Neural crest cell (in vitro differentiated cells): ENCODE measurements at places on chromosomes 2 and 18. TPM values are rescaled to one million over a fixed set of nuclear protein-coding genes. Genes with fewer than 3 reads are reported as not detected.

DNA sequence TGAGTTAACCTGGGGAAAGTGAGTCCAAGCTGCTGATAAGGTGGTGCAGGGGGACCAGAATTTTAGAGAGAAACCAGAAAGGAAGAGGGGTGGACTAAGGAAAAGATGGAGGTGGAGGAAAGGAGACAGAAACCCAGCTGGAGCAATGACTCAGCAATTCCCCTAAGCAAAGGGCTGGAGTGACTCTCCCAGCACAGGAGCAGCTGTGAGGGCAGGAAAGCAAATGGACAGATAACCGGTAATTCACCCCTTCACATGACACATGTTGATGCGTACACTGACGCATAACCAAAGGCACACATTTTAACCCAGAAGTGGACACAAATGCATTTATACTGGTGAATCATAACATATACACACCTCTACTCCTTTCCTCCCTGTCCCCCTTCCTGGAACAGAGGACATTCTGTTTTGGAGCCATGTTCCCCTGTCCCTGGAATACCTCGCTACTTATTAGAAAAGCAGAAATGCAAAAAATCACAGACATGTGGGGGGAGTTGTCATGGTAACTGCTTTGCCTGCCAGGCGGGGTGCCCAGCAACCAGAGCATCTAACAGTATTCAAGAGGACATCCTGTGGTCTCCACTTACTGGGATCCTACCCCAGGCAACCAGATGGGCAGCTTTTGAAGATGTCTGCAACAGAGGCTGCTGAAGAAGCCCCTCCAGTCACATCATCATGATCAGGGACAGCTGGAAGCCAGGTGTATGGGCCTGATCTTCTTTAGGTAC is 4.7 kb downstream of the CDK5R2 start:
- peak overlapping the region; percentile 92 for H3K27ac ChIP-seq
- no peaks in the 10 kb centered on the region for H3K36me3 ChIP-seq
- DNase-seq, result no peak
- peaks cover 30% of the 10 kb centered on the region for H3K4me1 ChIP-seq
- H3K4me3 ChIP-seq, result peak overlapping the region; percentile 95
- peaks cover 83% of the 10 kb centered on the region for H3K27me3 ChIP-seq

DNA sequence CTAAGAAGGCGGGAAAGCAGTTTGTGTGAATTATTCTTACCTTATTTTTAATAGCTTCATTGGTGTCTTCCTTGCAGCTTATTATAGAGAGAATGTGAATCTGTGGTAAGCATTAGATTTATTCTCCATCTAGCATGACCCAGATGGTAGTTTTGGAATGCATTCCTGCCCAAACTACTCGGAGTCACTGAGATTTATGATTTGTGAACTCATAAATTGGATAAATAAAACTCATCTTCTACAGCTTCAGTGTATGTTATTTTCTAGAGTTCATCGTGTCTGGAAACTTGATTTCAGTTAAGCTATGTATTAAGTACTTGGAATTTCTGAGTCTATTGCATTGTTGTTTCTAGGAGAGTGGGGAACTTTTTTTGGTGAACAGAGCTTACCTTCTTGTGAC is 170.5 kb downstream of the FAM210A start:
- no peak for DNase-seq
- H3K27me3 ChIP-seq, result peaks cover 16% of the 10 kb centered on the region
- no peaks in the 10 kb centered on the region for H3K36me3 ChIP-seq
- H3K4me3 ChIP-seq, result no peak overlapping the region
- no peaks in the 10 kb centered on the region for H3K4me1 ChIP-seq

GRCh38 chr2:64679673-64680425 is 26.1 kb upstream of the SERTAD2 start:
- no peak for DNase-seq
- no peak overlapping the region for H3K4me3 ChIP-seq
- H3K27me3 ChIP-seq, result no peaks in the 10 kb centered on the region
- no peaks in the 10 kb centered on the region for H3K36me3 ChIP-seq

Gene SERPINB11
- not detected in 2 replicates for total RNA-seq

Gene HMSD
- total RNA-seq, result 8.5 and 10.0 TPM in 2 replicates

DNA sequence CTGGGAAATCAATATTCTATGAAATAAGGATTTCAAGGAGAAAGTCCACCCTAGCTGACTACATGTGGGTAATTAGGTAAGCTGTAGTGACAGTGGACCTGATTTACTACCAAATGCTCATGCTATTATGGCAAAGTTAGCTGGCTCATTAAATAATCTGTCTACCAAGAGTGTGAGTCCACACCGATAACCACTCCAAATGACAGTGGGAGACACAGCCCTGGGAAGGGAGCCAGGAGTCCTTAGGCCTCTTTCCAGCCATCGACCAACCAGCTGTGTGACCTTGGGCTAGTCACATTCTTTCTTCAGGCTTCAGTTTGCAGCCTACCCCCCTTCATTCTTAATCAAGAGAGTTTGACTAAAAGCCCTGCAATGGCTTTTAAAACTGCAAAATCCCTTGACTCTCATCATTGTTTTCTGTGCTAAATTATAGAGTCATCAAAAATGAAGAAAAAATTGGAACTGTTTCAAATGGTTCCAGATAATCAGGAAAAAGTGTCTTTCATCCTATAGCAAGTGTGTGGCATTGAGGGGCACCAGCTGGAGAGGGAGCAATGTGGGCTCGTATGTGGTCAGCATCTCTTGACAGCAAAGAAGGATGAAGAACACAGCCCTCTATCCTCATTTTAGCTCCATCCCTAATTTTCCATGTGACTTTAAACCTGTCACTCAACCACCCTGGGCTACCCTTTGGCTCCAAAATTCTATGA is 45.6 kb upstream of the SLC14A2 start:
- H3K4me1 ChIP-seq, result peaks cover 11% of the 10 kb centered on the region
- no peaks in the 10 kb centered on the region for H3K36me3 ChIP-seq
- no peak overlapping the region for H3K27ac ChIP-seq
- no peak for DNase-seq
- H3K27me3 ChIP-seq, result no peaks in the 10 kb centered on the region

Gene C2orf78
- not detected in 2 replicates for total RNA-seq

DNA sequence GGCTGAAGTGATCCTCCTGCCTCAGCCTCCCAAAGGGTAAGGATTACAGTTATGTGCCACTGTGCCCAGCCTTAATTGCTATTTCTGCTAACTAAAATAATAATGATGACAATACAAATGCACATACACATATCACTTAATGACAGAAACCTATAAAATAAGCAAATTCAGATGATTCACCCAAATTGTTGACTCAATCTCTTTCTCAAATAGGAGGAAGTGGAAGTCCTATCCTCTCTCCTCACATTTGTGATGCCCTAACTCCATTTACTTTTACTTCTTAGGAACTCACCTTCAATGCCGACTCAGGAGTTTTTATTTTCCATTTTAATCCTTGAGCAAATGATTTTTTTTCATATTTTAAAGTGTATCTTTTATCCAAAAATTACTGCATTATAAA is 24.5 kb upstream of the RAPH1 start:
- H3K27ac ChIP-seq, result no peak overlapping the region
- no peaks in the 10 kb centered on the region for H3K36me3 ChIP-seq
- H3K4me1 ChIP-seq, result no peaks in the 10 kb centered on the region
- H3K27me3 ChIP-seq, result no peaks in the 10 kb centered on the region

DNA sequence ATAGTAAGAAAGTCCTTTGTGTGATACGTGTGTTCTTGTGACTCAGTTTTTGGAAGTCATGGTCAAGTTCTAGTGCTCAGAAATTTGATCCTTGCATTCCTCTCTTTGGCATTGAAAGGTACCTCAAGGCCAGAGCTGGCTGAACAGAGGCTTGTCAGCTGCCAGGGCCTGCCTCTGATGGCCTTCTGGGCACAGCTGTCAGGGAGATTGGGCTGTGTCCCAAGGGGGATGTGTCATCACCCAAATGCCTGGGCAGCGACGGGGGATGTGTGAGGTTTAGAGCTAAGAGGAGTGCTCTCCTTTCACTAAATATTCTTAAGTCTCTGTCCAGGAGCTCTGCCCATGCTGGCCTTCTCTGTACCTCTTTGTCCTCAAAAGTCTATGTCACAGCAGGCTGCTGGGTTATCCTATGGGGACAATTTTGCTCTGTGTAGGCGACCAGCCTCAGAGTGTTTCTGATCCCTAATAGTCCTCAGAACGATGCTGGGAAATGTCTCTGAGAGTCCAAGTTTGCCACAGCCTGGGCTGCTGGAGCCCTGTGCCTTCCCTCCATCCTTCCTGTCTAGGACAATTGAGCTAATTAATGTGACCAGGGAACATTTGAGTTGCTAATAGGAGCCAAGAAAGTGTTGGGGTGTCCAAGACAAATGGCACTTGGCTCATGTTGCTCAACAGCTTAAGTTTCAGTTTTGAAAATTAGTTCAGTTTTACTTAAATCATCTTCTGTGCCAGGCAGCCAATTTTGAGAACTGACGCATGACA is 115.4 kb upstream of the ZNF521 start:
- no peak for DNase-seq
- no peaks in the 10 kb centered on the region for H3K36me3 ChIP-seq
- H3K4me3 ChIP-seq, result no peak overlapping the region
- H3K27me3 ChIP-seq, result no peaks in the 10 kb centered on the region

- H3K4me3 ChIP-seq, result no peak overlapping the region
- H3K27me3 ChIP-seq, result no peaks in the 10 kb centered on the region
- H3K27ac ChIP-seq, result no peak overlapping the region
- H3K36me3 ChIP-seq, result no peaks in the 10 kb centered on the region
- no peak for DNase-seq
Observed at GRCh38 chr2:19653509-19653908, 248.3 kb downstream of the TTC32 start.

Gene SERPINB10
- not detected in 2 replicates for total RNA-seq

GRCh38 chr2:11404376-11405073 is 60.1 kb upstream of the ROCK2 start:
- H3K27me3 ChIP-seq, result no peaks in the 10 kb centered on the region

DNA sequence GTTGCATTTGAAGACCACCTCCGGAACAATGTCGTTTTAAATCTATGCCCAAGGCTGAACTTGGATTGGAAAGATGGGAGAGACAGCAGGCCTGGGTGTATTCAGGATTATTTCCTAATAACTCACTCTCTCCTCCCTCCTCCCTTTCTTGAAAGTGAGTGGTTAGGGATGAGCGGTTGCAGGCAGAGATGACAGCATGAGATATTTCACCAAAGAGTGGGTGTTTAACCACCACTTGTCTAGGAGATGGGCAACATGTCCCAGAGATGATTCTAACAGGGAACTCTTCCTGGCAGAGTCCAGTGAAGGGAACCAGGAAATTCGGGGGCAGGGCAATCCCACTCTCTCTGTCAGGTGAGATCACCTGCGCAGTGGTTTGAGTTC is 123.2 kb downstream of the KCTD1 start:
- H3K36me3 ChIP-seq, result no peaks in the 10 kb centered on the region
- no peaks in the 10 kb centered on the region for H3K27me3 ChIP-seq
- no peak overlapping the region for H3K4me3 ChIP-seq
- DNase-seq, result no peak
- peaks cover 19% of the 10 kb centered on the region for H3K4me1 ChIP-seq

Gene ACADL
- 0.35 TPM in 1 of 2 replicates, not detected in the other for total RNA-seq

- DNase-seq, result no peak
- H3K4me3 ChIP-seq, result no peak overlapping the region
- H3K4me1 ChIP-seq, result peaks cover 3% of the 10 kb centered on the region
- no peak overlapping the region for H3K27ac ChIP-seq
Observed at GRCh38 chr2:127003070-127003800, 103.7 kb downstream of the BIN1 start.

Gene TOGARAM2
- total RNA-seq, result 0.35 TPM in 1 of 2 replicates, not detected in the other

GRCh38 chr2:8633735-8634313 is 48.0 kb upstream of the ID2 start:
- peaks cover 44% of the 10 kb centered on the region for H3K4me1 ChIP-seq
- DNase-seq, result no peak
- peak overlapping the region; percentile 83 for H3K27ac ChIP-seq
- H3K4me3 ChIP-seq, result no peak overlapping the region

Gene TGFA
- total RNA-seq, result 1.1 and 1.4 TPM in 2 replicates

Gene DCDC2C
- total RNA-seq, result not detected in 2 replicates

DNA sequence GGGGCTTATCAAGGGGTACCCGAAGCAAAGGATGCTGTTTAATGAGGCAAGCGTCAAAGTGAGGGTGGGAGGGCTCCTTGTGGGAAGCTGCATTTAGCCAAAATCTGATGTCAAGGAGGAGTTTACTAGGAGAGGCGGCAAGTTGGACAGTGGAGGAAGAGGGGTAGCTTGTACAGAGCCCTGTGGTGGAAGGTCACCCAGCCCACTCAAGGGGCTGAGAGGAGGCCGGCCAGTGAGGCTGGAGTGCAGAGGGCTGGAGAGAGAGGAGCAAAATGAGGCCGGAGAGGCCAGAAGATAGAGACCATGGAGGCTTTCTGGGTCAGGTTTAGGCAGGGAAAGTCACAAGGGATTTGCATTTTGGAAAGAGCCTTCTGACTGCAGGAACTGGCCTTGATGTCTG is 49.5 kb downstream of the ASB1 start:
- no peak overlapping the region for H3K4me3 ChIP-seq
- no peak overlapping the region for H3K27ac ChIP-seq
- H3K36me3 ChIP-seq, result peaks cover 44% of the 10 kb centered on the region

GRCh38 chr2:113133704-113134598 is 6.6 kb downstream of the IL1RN start:
- DNase-seq, result no peak
- H3K36me3 ChIP-seq, result no peaks in the 10 kb centered on the region
- no peak overlapping the region for H3K27ac ChIP-seq
- H3K4me3 ChIP-seq, result no peak overlapping the region
- no peaks in the 10 kb centered on the region for H3K27me3 ChIP-seq
- H3K4me1 ChIP-seq, result no peaks in the 10 kb centered on the region

DNA sequence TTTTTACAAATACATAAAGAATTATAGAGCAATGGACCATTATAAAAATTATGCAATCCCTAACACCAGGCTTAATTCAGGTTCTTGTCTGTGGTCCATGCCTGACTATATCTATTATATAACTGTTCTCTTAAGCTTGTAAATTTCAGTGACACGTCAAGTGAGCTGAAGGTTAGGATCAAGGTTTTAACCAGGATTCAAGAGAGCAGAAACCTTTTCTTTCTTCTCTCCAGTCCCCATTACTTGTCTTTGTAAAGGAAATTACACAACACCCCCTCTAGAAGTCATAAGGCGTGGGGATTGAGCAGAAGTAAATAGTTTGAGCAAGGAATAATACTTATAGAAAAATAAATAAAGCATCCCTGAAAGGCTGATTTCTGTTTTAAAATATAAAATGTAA is 122.0 kb downstream of the ZNF521 start:
- no peak for DNase-seq
- H3K36me3 ChIP-seq, result peaks cover 25% of the 10 kb centered on the region
- H3K4me3 ChIP-seq, result no peak overlapping the region
- no peak overlapping the region for H3K27ac ChIP-seq
- H3K27me3 ChIP-seq, result no peaks in the 10 kb centered on the region

DNA sequence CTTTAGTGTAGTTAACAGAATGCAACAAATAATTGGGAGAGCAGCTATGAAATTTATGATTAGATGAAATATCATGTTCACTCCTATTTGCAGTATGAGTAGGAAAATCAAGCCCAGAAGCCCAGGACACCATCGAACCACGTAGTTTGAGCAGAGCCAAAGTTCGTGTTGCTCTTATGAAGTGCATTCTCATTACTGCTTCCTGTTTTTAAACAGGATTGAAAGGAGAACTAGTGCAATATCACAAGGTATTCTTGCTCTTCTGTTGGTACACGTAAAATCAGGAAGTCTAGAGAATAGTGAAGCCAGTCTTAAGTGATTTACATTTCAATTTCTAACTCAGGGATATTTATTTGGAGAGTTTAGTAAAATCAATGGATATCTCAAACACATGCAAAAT is 21.1 kb downstream of the ARHGAP15 start:
- no peaks in the 10 kb centered on the region for H3K27me3 ChIP-seq
- H3K4me1 ChIP-seq, result no peaks in the 10 kb centered on the region
- H3K4me3 ChIP-seq, result no peak overlapping the region
- no peak for DNase-seq
- no peaks in the 10 kb centered on the region for H3K36me3 ChIP-seq
- H3K27ac ChIP-seq, result no peak overlapping the region

Gene RAB6C
- total RNA-seq, result 0.16 TPM in 1 of 2 replicates, not detected in the other

Gene INO80D
- 18.1 and 18.8 TPM in 2 replicates for total RNA-seq

GRCh38 chr2:236735825-236736238 is 166.2 kb downstream of the ACKR3 start:
- no peak overlapping the region for H3K4me3 ChIP-seq
- peaks cover 7% of the 10 kb centered on the region for H3K4me1 ChIP-seq
- DNase-seq, result no peak
- H3K36me3 ChIP-seq, result no peaks in the 10 kb centered on the region
